Activated CD8-positive, alpha-beta T cell treated with anti-CD3 and anti-CD28 coated beads for 36 hours (primary cell): ENCODE measurements at places on chromosomes 13 and 19. TPM values are rescaled to one million over a fixed set of nuclear protein-coding genes. Genes with fewer than 3 reads are reported as not detected.

The KLF5 gene
- total RNA-seq, result 1.6 TPM

The TEX29 gene
- 0.50 TPM for total RNA-seq

The ZNF154 gene
- total RNA-seq, result 3.8 TPM

The FAM124A gene
- total RNA-seq, result 0.25 TPM

The CGB8 gene
- total RNA-seq, result not detected

The PPP5C gene
- 111 TPM for total RNA-seq

The ACP7 gene
- total RNA-seq, result not detected

The CRB3 gene
- total RNA-seq, result 0.70 TPM

The MCEMP1 gene
- total RNA-seq, result not detected

The PNMA8A gene
- total RNA-seq, result not detected

The FUT1 gene
- 0.11 TPM for total RNA-seq

The TTC9B gene
- total RNA-seq, result not detected

The ZIK1 gene
- total RNA-seq, result 6.1 TPM

The SLITRK5 gene
- not detected for total RNA-seq

The SYDE1 gene
- 1.8 TPM for total RNA-seq

The RNF225 gene
- 0.81 TPM for total RNA-seq

The SIGLEC5 gene
- total RNA-seq, result not detected

The RASGRP4 gene
- 1.4 TPM for total RNA-seq

The CEACAM1 gene
- total RNA-seq, result 5.3 TPM

The CFAP97D2 gene
- total RNA-seq, result not detected

The DCLK1 gene
- not detected for total RNA-seq

The KLF16 gene
- total RNA-seq, result 25.6 TPM

The ZNF665 gene
- 7.5 TPM for total RNA-seq

The CYSLTR2 gene
- total RNA-seq, result 1.1 TPM

The GDF15 gene
- not detected for total RNA-seq

The THOP1 gene
- 157 TPM for total RNA-seq

The TINCR gene
- total RNA-seq, result 0.50 TPM

The ZNF534 gene
- not detected for total RNA-seq

The CEACAM7 gene
- total RNA-seq, result not detected

The RUBCNL gene
- total RNA-seq, result 0.74 TPM

The MYH14 gene
- total RNA-seq, result not detected

The GCDH gene
- 43.8 TPM for total RNA-seq

The RFPL4A gene
- not detected for total RNA-seq

The ZNF540 gene
- total RNA-seq, result 2.2 TPM

The COL4A1 gene
- total RNA-seq, result not detected

The ZNF442 gene
- 1.8 TPM for total RNA-seq

The CGB1 gene
- not detected for total RNA-seq

The ZNF724 gene
- total RNA-seq, result 15.7 TPM

The ZNF491 gene
- total RNA-seq, result 1.4 TPM

The LIM2 gene
- total RNA-seq, result 1.4 TPM

The RFPL4AL1 gene
- not detected for total RNA-seq

The ZNF135 gene
- 1.2 TPM for total RNA-seq

The NKPD1 gene
- total RNA-seq, result 0.07 TPM

The RDH8 gene
- total RNA-seq, result not detected

The C19orf73 gene
- total RNA-seq, result 1.5 TPM

The ZNF432 gene
- 16.3 TPM for total RNA-seq

The KIR2DL3 gene
- not detected for total RNA-seq

The ZNF560 gene
- total RNA-seq, result 0.11 TPM

The CLDN10 gene
- not detected for total RNA-seq

The NALCN gene
- total RNA-seq, result not detected

The KIR2DL1 gene
- total RNA-seq, result not detected

The PTH2 gene
- total RNA-seq, result not detected
